ENCODE measurements at places on chromosomes 12 and 14. TPM values are rescaled to one million over a fixed set of nuclear protein-coding genes. Genes with fewer than 3 reads are reported as not detected.

GRCh38 chr14:94043111-94043755 is 17.1 kb downstream of the OTUB2 start:
- H3K4me1 ChIP-seq: no peaks in the 10 kb centered on the region
- H3K27me3 ChIP-seq: no peaks in the 10 kb centered on the region
- DNase-seq: no peak
- H3K36me3 ChIP-seq: peaks cover 4% of the 10 kb centered on the region

- H3K27me3 ChIP-seq: no peaks in the 10 kb centered on the region
- no peaks in the 10 kb centered on the region for H3K4me1 ChIP-seq
Observed at GRCh38 chr14:104142946-104143470, 4.6 kb downstream of the KIF26A start.

DNA sequence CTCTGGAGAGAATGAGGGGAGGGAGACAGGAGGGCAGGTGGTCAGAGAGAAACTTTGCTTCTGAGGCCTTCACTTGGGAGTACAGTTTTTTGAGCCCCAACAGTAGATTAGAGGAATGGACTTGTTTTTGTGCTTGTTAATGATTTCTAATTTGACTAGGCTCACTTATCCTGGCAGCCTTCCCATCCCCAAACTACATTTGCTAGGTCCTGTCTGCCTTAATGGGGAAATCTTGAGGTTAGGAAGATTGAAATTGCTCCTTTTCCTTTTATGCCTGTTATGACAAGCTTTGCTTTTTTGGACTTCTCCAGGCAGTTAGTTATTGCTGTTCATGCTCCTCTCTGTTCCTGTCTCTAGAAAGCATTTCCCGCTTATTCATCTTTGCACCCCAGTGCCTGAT is 37.7 kb downstream of the SYNE2 start:
- H3K27me3 ChIP-seq: no peaks in the 10 kb centered on the region
- peaks cover 16% of the 10 kb centered on the region for H3K4me1 ChIP-seq
- no peak for DNase-seq
- peaks cover 1% of the 10 kb centered on the region for H3K36me3 ChIP-seq
- no peak overlapping the region for H3K27ac ChIP-seq

GPR135 gene
- 0.67 TPM for total RNA-seq

GRCh38 chr14:69749956-69750355 is 17.0 kb upstream of the SRSF5 start:
- no peaks in the 10 kb centered on the region for H3K36me3 ChIP-seq
- H3K27me3 ChIP-seq: no peaks in the 10 kb centered on the region
- H3K27ac ChIP-seq: no peak overlapping the region
- peaks cover 8% of the 10 kb centered on the region for H3K4me1 ChIP-seq

DNA sequence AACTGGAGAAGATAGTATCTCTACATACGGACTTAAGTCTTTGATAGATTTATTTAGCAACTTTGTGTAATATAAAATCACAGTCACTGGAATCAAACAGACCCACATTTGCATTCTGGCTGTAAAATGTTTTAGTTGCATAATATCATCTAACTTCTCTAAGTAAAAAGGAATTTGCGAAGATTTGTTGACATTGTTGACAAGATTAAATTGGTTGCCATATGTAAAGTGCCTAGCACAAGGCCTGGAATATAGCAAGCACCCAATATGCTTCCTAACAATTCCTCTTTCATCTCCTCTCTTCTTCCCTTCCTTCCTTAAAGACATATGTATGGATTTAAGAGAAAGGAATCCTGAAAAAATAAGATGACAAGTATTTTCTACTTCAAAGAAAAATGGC is 295.4 kb upstream of the PPFIA2 start:
- H3K27ac ChIP-seq: no peak overlapping the region
- no peak for DNase-seq
- peaks cover 2% of the 10 kb centered on the region for H3K4me1 ChIP-seq

DNA sequence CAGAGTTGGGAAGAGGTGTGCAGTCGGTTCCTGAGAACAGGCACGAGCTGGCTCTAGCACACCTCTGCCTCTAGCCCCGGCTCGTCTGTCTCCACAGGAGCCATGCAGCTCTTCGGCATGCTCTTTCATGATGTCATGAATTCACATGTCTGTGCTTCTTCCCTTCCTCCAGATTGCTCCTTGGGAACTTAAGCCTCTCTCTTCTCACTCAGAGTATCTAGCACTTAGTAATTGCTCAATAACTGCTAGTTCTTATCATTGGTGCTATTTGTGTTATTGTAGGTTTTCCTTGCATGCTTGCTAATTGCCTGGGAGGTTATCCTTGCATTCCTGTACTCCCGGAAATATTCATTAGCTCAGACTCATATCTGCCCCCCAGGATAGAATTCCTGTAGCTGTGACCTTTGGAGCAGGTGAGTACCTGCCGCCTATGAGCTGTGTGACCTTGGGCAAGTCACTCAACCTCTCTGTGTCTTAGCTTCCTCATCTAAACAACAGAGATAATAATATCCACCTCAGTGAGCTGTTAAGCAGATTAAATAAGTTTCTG is 19.5 kb downstream of the FAM181A start:
- no peaks in the 10 kb centered on the region for H3K36me3 ChIP-seq
- peaks cover 7% of the 10 kb centered on the region for H3K4me1 ChIP-seq
- no peak for DNase-seq

- peaks cover 28% of the 10 kb centered on the region for H3K27me3 ChIP-seq
- peaks cover 4% of the 10 kb centered on the region for H3K36me3 ChIP-seq
- no peak for DNase-seq
- no peak overlapping the region for H3K4me3 ChIP-seq
- H3K27ac ChIP-seq: no peak overlapping the region
- no peaks in the 10 kb centered on the region for H3K4me1 ChIP-seq
Observed at GRCh38 chr12:130183585-130184370, 21.5 kb downstream of the FZD10 start.

DNA sequence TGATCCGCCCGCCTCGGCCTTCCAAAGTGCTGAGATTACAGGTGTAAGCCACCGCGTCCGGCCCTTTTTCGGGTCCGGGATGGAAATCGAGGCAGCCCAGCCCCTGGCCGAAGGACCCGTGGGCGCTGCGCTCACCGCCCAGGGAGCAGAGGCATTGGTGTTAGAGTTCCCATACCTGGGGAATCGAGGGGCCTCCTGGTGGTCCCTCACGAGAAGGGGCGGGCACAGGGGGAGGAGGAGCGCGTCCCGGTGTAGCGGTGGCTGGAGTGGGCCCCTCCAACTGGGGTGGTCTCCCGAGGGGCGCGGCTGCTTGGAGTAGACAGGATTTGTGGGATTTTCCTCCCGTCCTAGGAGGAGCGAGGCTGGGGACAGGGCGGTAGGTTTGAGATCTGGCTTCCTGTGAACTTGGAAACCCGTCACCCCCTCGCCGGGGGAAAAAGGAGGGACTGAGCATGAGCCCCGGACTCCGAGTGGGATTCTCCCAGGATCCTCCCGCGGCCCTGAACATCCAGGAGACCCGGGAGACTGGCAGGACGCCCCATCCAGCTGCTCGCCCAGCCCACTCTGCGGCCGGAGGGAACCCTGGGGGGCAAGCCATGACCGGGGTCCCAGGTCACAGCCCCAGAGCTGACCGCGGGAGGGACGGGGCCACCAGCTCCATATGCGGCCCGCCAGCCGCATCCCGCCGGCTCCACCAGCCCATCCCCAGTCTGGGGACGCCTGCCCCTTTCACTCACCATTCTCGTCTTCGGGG is 70.9 kb downstream of the ASCL4 start:
- H3K27ac ChIP-seq: no peak overlapping the region
- H3K27me3 ChIP-seq: peaks cover 38% of the 10 kb centered on the region
- H3K4me3 ChIP-seq: no peak overlapping the region
- H3K4me1 ChIP-seq: peaks cover 4% of the 10 kb centered on the region
- DNase-seq: no peak
- H3K36me3 ChIP-seq: no peaks in the 10 kb centered on the region

GRCh38 chr14:94827711-94828447 is 58.0 kb upstream of the GSC start:
- no peaks in the 10 kb centered on the region for H3K36me3 ChIP-seq
- H3K4me3 ChIP-seq: no peak overlapping the region
- H3K27ac ChIP-seq: no peak overlapping the region
- H3K4me1 ChIP-seq: no peaks in the 10 kb centered on the region
- DNase-seq: no peak
- H3K27me3 ChIP-seq: peaks cover 5% of the 10 kb centered on the region

- H3K27ac ChIP-seq: no peak overlapping the region
- H3K4me3 ChIP-seq: no peak overlapping the region
- no peaks in the 10 kb centered on the region for H3K4me1 ChIP-seq
- no peak for DNase-seq
Observed at GRCh38 chr14:66425402-66425801, 60.8 kb upstream of the CCDC196 start.

AQP6 gene
- not detected for total RNA-seq

GRCh38 chr12:6735448-6736191 is 11.8 kb downstream of the COPS7A start:
- H3K27me3 ChIP-seq: no peaks in the 10 kb centered on the region
- H3K27ac ChIP-seq: peak overlapping the region; percentile 53
- H3K4me3 ChIP-seq: no peak overlapping the region

- no peak for DNase-seq
- no peaks in the 10 kb centered on the region for H3K36me3 ChIP-seq
- H3K27me3 ChIP-seq: no peaks in the 10 kb centered on the region
- no peak overlapping the region for H3K4me3 ChIP-seq
- H3K4me1 ChIP-seq: peaks cover 3% of the 10 kb centered on the region
Observed at GRCh38 chr12:53241623-53242412, 9.8 kb upstream of the RARG start.

Measured in activated naive CD4-positive, alpha-beta T cell treated with anti-CD3 and anti-CD28 coated beads for 36 hours (primary cell).